ENCODE measurements at places on chromosomes 4 and X. TPM values are rescaled to one million over a fixed set of nuclear protein-coding genes. Genes with fewer than 3 reads are reported as not detected.
A peak's percentile ranks its signal among the peaks of the same experiment; 100 is the strongest.

DNA sequence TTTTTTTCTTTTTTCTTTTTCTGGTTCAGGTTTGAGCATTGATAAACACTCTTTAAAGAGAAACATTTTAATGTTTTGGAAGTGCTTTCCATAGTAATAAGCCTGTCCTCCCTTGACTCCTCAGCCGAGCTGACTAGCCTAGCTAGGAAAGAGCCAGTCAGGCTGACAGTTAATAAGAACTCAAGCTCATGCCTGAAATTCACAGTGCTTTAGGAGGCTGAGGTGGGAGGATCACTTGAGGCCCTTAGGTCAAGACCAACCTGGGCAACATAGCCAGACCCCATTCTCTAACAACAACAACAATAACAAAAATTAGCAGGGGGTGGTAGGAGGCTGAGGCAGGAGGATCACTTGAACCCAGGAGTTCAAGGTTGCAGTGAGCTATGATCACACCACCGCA lies 53.4 kb upstream of the ZCCHC13 start:
- DNase-seq, result no peak

- DNase-seq, result no peak
These were observed 386.3 kb downstream of the ARHGAP24 start for GRCh38 chr4:85861064-85861765.

DNA sequence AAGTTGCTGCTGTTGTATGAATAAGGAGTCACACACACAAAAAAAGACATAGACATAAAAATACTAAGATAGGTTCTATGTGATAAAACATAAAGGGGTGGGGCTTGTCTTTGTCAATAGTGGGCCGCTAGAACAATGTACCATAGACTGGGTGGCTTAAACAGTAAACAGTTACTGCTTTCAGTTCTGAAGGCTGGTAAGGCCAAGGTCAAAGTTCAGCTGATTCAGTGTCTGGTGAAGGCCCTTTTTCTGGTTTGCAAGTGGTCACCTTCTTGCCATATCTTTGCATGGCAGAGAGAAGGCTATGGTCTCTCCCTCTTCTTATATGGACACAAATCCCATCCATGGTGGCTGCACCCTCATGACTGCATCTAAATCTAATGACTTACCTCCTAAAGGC lies 1980.7 kb downstream of the PCDH7 start:
- no peak for DNase-seq

- DNase-seq, result no peak
These were observed 9.7 kb upstream of the SH3KBP1 start for GRCh38 chrX:19897091-19897490.

DNA sequence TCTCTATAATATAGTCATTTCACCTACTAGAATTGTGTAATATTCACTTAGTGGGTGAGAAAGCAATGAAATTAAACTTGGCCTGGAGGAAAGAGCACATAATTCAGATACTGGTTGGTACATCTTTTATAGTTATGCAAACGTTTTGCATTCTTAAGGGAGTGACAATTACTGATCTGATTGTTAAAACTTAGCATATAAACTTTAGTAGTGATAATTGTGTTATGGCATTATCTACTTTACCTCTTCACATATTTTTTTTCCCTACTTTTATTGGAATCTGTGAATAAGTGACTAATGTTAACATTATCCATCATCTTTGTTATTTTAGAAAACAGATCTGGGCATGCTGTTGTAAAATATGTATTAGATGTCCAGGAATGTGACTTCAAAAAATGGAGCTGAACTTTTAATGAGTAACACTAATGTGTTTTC lies 217.4 kb upstream of the GIMD1 start:
- DNase-seq, result no peak

GRCh38 chrX:23482561-23482960 lies 147.9 kb downstream of the PTCHD1 start:
- DNase-seq, result no peak

DNA sequence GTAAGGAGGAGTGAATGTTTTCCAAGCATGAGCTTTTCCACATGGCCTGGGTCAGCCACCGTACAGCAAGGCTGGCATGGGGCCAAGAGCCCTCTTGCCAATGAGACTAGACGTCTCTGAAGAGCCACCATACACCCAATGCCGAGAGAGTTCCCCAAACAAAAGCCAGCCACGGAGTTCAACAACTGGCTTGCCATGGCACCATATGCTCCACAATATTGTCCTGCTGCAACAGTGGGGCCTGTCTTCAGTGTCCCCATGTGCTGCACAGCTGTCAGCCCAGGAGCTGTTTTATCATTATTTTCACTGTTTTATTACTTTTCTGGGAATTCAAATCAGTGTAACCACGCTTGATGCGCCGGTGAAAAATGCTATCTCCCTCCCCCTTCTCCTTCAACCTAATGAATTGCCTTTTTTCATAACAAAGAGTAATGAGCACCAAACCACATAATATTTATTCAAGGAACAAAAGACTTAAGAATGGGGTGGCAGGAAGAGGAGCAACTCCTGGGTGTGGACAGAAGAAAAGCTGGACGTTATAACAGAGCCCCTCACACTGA lies 18.4 kb downstream of the MAML3 start:
- peak; percentile 75 for DNase-seq

DNA sequence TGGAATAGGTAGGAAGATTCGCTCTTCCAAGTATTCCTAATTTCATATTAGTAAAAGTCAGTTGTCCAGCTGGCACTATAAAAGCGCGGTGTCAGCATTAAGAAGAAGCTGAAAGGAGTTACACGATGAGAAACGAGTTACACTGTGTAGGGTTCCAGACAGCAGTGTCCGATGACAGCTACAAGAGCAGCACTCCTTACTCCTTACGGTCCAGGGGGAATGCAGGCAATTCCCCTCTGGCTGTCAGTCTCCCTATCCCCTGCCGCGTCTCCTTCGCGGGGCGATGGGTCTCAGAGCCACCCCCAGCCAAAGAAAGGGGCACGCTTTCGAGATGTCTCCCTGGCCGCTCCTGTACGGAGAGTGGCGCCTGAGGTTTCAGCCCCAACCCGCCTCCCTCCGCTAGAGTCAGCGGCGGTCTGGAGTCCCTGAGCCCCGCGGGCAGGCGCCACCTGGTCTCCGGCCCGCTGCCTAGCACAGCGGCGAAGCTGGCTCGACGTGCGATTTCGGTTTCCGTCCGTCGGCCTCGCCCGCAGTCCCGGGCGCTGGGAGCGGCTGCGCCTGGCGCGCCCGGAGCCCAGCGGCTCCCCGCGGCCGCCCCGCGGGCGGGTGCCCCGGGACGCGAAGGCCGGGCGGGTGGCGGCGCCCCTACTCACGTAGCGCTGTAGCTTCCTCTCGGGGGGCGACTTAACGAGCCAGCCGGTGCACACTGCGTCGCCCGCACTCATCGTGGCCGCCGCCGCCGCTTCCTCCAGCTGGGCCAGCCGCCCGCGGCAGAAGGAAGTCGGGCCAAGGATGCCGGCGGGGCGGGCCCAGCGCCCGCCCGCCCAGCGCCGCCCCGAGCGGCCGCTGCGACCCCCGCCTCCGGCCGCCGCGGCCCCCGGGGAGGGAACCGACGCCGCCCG lies at the start of gene GAB3:
GAB3 (minus strand) TSS at position 777 of the 902 bp plus-strand sequence; CDS start at position 725, 52 bp downstream.
- no peak for DNase-seq

GRCh38 chr4:110787707-110788106 lies 164.8 kb upstream of the PITX2 start:
- no peak for DNase-seq

- no peak for DNase-seq
These were observed 4.2 kb upstream of the CFP start for GRCh38 chrX:47633689-47634590.

- no peak for DNase-seq
These were observed 12.2 kb downstream of the SMPX start for GRCh38 chrX:21745756-21746155.

GRCh38 chr4:10200869-10201268 lies 84.3 kb upstream of the WDR1 start:
- no peak for DNase-seq

The SSX1 gene
- total RNA-seq, result not detected

The CSN1S1 gene
- total RNA-seq, result not detected

The BTC gene
- 0.76 TPM for total RNA-seq

The DMD gene
- 306 TPM for total RNA-seq

The FGFR3 gene
- 5.4 TPM for total RNA-seq

Data from sciatic nerve (tissue), 2 donors.